ENCODE measurements at places on chromosomes 11 and 22.

DNA sequence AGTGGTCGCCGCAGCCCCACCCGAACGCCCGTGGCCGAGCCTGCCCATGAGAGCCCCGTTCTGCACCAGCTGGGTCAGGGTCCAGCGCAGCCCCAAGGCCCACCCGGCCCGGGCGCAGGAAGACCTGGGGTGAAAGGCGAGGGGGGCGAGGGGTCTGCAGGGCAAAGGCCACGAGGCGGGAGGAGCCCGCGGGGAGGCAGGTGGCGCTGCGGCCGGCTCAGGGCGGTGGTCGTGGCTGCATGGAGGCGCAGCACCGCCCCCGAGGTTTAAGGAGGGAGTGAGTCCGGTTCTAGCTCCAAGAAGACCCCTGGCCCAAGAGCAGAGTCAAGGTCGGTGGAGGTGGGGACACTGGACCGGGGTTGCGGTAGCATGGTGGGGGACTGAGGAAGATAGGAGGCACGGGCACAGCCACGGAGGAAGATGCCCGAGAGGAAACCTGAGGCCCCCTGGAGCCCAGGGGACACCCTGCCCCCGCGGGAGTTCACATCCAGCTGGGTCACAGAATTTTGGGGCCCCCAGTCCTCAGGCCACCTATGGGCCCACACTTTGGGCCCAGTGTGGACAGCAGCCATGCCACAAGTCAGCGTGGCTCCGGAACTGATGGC, 514 bp upstream of the HDAC10 start:
- DNase-seq = no peak

- DNase-seq = peak; percentile 59
Measured at GRCh38 chr11:46238078-46238966, 39.1 kb upstream of the CREB3L1 start.

- DNase-seq = no peak
Measured at GRCh38 chr11:11171285-11171684, 181.8 kb downstream of the CSNK2A3 start.

- DNase-seq = no peak
Measured at GRCh38 chr11:125179895-125180294, 15.3 kb downstream of the PKNOX2 start.

DNA sequence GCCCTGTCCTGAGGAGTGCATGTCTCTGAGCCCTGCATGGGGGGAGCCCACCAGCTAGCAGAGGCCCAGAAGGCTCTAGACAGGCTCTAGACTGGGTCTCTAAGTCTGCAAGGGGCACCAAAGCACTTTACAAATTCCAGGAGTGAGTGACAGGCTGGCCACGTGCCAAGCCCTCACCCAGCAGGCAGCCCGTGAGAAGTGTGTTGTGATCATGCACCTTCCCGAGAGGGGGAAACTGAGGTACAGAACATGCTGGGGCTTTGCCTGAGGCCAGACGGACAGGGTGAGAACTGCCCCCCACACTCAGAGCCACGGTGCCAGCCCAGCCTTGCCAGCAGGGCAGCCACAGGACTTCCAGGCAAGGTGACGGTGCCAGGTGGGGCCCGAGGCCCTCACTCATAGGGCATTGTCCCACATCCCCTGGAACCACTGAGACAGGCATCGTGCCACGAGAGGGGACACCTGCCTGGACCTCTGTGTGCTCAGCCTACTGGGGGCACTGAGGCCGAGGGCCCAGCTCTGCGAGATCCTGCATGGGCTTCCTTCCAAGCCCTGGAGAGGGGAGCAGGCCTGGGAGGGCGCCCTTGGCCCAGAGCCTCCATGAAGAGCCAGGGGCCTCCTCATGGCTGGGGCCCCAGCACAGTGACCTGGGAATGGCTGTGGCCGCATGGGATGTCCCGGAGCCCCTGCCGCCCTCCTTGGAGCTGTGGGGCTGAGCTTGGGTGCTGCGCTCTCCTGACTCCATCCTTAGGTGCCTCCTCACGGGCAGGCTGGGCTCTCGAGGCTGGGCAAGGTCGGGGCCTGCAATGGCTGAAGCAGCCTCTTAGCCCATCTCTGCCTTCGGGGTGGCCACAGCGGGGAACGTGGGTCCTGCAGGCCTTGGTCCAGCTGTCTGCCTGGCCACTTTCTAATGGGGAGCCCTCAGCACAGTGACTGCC, 121.5 kb downstream of the KCNQ1OT1 start:
- DNase-seq = no peak

- no peak for DNase-seq
Measured at GRCh38 chr11:44469412-44469811, 96.1 kb upstream of the CD82 start.

DNA sequence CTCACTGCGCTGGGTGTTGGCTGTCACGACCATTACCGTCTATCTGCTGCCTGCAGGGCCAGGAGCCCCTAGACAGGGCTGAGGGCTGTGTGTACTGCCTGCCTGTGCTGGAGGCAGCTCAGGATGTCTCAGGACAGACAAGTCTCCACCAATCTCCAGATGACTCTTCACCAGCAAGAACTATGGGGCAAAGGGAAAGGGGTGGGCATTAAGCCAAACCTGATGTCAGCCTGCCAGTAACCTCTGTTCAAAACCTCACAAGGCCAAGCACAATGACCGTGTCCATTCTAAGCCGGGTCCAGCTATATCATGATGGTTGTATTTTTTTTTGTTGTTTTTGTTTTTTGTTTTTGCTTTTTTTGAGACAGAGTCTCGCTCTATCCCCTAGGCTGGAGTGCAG, 31.6 kb downstream of the MAFF start:
- DNase-seq = no peak

GRCh38 chr22:47145883-47146282, 383.4 kb downstream of the TBC1D22A start:
- DNase-seq = no peak

DNA sequence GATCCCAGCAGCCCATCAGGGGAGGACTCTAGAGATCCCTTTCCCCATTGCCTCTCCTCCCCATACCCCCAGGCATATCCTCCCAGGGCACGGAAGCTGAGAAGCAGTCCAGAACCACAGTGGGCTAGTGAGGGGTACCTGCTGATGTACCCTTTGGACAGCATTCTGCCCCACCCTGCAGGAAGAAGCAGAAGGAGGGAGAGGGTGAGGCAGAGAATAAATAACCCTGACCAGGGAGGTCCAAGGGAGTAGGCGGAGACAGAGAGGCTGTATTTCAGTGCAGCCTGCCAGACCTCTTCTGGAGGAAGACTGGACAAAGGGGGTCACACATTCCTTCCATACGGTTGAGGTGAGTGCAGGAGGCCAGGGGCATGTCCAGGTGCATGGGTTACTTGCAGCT, at the start of gene OR51E1:
OR51E1 (plus strand) TSS at position 301 of the 400 bp plus-strand sequence. CDS start 8,545 bp downstream, outside the sequence.
- no peak for DNase-seq

DNA sequence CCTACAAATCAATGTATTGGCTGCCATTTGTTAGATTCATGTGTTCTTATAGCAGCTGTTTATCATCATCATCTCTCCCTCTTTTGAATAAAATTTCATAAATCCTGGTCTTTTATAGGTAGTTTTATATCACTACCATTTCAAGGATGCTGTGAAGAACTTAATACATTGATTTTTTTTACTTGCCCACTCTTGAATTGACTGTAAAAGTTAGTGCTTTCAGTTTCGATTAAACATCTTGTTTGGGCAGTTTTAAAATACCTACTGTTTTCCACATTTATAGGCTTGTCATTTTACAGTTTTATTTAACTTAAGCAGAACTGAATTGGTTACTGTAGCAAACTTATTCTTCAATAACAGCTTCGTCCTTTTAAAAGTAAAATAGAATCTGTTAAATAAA, 59.5 kb downstream of the TTC17 start:
- no peak for DNase-seq

- no peak for DNase-seq
Measured at GRCh38 chr11:27255447-27255828, 107.6 kb downstream of the CCDC34 start.

DNA sequence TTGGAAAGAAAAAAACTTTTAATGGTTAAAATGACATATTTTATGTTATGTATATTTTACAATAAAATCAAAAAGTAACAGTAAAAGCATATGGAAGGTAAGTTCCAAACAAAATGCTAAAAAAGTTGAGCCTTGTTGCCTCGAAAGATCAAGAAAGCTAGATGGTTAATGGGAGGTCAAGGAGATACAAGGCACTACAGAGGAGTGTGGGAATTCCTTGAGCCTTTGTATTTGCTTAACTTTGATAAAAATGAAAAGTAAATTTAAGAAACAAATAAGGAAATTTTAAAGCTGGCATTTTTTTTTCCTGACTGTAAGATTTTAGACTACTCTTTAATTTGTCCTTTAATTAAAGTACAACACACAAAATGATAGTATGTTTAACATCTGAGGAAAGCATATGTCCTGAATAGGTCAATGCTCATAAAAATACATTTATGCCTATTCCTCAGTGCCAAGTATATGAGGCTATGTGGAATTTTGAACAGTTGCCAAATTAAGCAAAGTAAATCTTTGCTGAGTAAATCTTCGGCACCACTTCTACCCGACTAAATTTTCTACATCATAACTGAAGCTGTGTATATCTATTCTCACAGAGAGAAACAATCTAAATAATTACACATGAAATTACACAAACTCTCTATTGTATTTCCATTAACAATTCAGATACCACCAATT, 108.8 kb downstream of the TTC28 start:
- DNase-seq = no peak

- DNase-seq = no peak
Measured at GRCh38 chr11:92845805-92846204, 123.6 kb upstream of the MTNR1B start.

DNA sequence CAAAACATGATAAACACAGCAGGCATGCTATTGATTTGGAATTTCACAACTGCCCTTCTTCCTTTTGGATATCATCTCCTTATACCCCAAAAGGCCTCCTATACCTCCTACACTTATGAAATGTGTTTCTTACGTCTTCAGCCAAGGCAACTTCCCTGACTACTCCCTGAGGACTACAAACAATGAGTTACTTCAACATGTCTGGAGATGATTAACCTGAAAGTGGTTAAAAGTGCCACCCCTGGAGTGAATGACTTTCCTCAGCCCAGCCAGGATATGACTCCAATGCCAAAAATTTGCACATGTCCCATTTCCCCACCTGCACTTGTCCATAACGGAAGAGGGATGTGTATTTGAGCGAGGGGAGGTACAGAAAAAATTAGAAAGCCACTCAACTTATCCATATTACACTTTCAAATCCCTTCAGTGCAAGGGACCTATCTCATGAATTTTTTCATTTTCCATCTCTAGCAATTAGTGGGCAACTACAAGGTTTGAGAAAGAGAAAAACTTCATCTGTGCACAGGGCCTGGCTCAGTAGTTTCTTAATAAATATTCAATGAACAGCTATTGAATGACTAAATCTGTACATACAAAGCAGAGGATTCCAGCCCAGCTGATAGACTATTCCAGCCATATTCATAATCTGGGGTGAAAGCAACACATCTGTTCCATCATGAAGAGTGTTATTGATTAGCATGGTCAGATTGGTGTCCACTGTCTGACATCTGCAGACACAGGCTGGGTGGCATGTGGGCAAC, 36.8 kb downstream of the KIRREL3 start:
- no peak for DNase-seq

DNA sequence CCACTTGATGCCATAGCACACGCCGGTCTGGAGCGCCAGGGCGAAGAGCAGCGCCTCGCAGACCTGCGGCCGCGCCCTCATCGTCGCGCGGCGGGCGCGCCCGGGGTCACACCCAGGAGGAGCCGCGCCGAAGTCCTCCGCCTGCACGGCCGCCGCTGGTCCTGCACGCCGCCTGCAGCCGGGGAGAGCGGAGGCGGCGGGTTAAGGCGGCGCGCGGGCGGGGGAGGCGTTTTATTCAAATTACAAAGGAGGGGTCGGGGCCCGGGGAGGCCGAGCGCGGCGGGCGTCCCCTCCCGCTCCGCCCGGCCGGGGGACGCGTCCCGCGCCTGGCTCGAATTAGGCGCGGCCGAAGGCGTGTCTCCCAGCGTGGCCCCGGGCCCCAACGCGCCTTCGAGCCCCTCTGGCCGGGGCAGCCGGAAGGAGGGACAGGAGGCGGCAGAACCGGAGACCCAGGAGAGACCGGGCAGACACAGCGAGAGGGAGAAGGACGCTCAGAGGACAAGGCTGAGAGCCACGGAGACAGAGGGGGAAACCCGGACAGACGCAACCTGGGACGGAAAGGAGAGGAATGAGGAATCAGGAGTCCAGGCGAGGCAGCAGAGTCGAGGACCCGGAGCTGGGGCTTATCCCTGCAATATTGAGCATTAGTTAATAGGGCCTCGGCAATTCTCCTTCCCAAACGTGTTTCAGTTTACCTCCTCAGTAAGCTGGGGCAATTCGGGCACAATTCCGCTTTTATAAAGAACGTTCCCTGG, at the start of gene WNT11:
WNT11 (minus strand) TSS at position 176 of the 755 bp plus-strand sequence; CDS start at position 81, 95 bp downstream.
- DNase-seq = peak; percentile 36

Measured in T-helper 9 cell (primary cell).